ENCODE measurements at places on chromosomes 11 and 22.
A peak's percentile ranks its signal among the peaks of the same experiment; 100 is the strongest.

DNA sequence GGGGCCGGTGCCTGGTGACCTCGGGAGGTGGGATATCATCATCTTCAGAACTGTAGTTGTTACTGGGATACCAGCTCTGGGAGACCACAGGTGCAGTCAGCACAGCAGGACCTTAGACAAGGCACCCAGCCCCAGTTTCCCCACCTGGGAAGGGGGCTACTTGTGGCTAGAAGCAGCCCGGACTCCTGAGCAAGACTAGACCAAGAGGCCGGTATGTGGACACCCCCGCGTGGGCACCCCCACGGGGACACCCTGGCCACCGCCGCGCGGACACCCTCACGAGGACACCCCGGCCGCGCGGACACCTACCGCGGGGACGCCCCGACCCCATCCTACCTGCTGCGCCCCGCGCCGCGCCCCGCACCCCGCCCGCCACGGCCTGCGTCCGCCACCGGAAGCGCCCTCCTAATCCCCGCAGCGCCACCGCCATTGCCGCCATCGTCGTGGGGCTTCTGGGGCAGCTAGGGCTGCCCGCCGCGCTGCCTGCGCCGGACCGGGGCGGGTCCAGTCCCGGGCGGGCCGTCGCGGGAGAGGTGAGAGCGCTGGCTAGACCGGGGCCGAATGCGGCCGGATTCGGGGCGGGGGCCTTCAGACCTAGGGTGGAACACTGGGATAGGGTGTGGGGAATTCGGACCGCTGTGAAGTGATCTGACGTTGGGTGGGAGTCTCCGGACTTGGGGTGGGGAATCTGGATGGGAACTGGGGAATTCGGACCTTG lies at the start of the genes COMT and TXNRD2:
Gene COMT (plus strand): TSS at position 408 of the 718 bp plus-strand sequence. CDS start 20,755 bp downstream, outside the sequence.
Gene TXNRD2 (minus strand): TSS at position 454 of the 718 bp plus-strand sequence. CDS start 15 bp downstream, at position 439.
- DNase-seq = peak; percentile 37

- no peak for DNase-seq
These were observed 16.0 kb downstream of the USH1C start for GRCh38 chr11:17528181-17528691.

DNA sequence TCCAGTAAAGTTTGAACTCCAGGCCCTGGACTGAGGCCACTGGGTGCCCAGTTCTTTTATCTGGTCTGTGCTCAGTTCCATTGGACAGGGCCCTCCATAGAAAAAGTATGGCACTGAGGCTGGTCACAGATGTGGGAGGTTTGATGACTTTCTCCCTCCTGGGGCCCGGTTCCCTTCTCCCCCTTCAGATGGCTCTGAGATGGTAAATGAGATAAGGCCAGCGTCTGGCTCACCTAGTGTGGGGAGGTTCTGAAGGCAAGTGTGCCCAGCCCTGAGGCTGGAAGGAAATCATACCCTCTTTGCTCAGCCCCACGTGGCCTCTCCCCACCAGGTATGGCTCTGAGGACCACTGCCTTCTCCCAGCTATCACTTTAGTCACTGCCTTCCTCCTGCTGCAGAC lies 1.5 kb upstream of the CLDN5 start:
- DNase-seq = no peak

GRCh38 chr11:42412590-42412989 lies 899.2 kb upstream of the API5 start:
- DNase-seq = no peak

DNA sequence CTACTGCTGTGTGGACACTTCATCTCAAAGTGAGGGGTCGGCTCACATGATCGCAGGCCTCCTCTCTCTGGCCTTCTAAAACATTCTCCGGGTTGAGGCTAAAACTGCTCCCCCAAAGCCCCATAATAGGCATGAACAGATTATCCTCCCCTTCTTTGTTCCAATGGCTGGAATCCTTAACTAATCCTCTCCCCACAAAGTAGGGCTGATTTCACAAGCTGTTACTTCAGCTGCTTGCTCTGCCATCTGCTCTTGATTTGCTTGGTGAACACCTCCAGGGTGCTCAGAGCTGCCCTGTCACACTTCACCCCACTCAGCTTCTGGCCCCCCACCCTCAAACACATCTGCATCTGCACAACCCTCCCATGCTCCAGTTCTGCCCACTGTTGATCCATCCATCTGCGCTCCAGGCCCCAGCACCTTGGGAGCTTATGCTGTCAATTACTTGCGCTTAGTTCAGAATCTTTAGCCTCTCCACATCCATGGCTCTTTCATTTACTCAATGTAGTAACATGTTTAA lies 173.1 kb upstream of the API5 start:
- no peak for DNase-seq

DNA sequence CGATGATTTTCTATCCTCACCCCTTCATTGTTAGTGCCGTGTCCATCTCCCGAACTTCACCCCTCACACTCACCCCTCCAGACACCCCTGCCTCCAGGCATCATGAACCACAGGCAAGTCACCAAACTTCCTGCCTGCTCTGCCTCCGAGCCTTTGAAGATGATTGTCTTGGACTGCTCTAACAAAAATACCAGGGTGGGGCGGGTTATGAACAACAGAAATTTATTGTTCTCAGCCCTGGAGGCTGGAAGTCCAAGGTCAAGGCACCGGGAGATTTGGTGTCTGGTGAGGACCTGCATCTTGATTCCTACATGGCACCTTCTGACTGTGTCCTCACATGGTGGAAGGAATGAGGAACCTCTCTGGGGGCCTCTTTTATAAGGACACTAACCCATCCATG lies 1508.3 kb downstream of the TBC1D22A start:
- DNase-seq = no peak

GRCh38 chr11:27218421-27219038 lies 144.5 kb downstream of the CCDC34 start:
- DNase-seq = no peak

GRCh38 chr11:102813484-102813883 lies 15.5 kb upstream of the MMP1 start:
- no peak for DNase-seq

DNA sequence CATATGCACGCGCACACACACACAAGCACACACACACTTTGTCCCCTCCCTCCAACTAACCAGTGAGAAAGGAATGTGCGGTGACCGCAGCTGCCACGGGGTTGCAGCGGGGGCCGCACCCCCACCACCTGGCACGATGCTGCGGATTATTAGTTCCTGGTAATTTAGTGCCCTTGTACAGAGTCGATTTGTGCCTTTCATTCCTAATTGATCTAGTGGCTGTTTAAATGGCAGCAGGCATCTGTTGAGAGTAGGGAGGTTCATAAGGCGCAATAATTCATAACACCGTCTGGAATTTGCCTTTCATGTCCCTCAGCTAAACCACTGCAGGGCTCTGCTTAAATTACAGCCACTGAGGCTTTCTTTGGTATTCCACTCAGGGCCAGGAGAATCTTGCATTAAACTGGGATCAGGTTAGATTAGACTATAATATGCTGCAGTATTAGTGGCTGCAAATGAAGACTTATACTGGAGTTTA lies 113.7 kb downstream of the FEZ1 start:
- DNase-seq = no peak

DNA sequence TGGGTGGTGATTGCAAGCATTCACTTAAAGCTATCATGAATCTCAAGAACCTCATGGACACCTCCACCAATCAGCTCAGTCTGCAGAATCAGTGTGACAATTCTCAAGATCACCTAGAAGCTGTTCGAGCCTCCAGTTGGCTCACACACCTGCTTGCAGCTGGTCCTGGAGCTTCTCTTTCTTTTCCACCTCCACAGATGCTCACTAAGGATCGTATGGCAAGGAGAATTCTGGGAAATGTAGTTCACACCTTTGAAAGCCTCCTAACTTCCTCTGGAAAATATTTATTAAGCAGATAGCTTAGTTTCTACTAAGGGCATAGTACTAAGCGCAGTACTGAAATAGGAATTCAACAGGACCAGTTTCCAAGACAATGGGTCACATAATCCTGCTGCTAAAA lies 26.2 kb downstream of the FSHB start:
- no peak for DNase-seq

DNA sequence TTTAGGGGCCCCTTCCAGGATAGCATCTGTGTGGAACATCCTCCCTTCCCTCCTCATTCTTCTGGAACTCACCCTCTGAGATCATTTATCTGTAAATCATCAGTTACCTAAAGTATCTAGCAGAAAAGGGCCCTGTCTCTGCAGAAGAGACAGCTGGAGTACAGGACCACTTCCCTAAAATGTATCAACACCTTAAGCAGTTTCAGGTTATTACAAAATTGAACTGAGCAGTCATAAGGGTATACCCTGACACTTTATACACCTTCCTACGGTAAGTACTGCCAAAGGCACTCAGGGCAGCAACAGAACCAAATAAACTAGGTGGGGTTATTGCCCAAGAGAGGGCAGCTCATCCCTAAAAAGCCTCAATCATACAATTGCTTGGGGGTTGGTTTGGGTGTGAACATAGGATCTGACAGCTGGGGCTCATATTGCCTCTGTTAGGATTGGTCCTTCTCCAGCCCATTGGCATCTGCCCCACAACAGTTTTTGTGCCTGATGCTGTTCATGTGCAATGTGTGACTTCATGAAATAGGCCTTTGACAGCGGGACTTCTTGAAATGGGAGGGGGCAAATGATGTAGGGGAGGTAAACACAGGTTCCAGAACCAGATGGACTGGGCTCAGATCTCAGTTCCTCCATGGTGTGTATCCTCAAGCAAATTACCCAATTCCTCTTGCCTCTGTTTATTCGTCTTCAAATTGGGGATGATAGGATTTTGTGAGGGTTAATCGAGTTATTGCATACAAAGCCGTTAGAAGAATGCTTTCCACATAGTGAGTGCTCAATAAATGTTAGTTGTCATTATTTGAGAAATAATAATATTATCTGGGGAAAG lies 2.9 kb downstream of the POU2AF3 start:
- no peak for DNase-seq

GRCh38 chr11:76629116-76629852 lies 41.3 kb downstream of the LRRC32 start:
- DNase-seq = peak; percentile 15

GRCh38 chr11:72010529-72011233 lies 12.0 kb downstream of the IL18BP start:
- DNase-seq = no peak

- DNase-seq = no peak
These were observed 200.0 kb upstream of the PITPNB start for GRCh38 chr22:28118957-28119631.

DNA sequence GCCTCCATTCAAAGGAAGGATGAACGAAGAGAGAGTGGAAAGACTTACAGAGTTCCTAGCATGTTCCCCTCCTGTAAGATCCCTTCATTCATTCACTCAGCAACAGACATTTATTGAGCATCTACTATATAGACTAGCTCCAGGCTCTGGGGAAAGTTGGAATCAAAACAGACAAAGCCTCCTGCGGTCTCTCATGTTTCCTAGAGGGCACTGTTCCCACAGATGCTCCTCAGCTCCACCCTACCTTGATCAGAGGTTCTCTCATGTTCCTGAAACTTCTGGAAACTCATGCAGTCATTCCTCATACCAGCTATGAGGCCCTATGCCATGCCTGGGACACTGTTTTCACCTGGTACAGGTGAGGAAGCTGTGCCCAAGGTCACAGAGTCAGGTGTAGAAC lies 11.1 kb downstream of the ALX4 start:
- no peak for DNase-seq

DNA sequence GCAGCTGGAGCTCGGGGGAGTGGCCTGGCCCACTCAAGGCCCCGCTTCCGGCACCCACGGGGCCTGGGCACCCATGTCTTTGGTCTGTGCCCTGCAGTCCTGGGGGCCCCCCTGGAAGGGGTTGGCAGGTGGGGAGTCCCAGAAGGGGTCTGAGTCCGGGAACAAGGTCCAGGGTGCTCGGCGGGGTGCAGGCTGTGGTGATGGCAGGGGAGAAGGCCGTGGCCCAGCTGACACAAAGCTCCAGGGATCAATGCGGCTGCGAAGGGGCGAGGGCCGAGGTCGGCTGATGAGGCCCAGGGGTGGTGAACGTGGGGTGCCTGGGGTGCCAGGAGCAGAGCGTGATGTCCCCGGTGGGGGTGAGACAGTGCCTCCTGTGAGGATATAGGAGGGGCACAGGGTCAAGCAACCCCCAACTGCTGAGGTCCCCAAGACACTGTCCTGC lies 2.7 kb upstream of the KCNK7 start:
- no peak for DNase-seq

GRCh38 chr22:23405366-23405851 lies 174.7 kb downstream of the IGLL1 start:
- DNase-seq = no peak

DNA sequence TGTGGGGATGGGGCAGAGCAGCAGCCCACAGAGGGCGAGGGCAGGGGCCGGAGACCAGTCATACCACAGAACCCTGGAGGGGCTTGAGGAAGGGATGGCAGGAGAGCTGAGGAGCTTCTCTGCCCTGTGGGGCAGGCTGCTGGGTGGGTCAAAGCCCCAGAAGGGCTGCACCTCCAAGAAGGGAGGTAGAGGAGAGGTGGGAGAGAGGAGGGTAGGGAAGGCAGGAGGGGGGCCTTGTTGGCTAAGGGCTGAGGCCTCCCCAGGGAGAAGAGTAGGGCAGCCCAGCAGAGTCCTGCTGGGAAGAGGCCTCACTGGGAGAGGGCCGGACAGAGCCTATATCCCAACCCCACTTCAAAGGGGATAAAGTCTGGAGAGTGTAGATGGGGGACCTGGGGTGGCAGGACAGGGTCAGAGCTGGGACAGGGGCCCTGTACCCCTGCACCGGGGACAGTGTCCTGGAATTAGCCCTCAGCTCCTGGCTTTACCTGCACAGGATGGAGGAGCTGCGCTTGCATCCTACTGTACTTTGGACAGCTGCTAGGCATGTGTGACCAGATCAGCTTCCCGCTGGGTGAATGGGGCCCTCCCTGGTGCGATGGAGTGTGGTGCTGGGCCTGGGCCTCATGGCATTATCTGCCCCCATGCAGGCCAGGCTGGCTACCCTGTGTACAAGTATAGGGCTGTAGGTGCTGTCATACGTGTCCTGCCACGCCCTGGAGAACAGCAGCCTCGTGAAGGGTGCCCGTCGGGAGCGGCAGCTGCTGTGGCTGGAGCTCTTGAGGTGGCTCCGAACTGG lies 7.3 kb downstream of the DGCR6L start:
- no peak for DNase-seq

- no peak for DNase-seq
These were observed 540.8 kb downstream of the SOX6 start for GRCh38 chr11:15815246-15816195.

- DNase-seq = no peak
These were observed 1.3 kb downstream of the FAM180B start for GRCh38 chr11:47587723-47588326.

GRCh38 chr11:12799334-12799835 lies 125.2 kb downstream of the TEAD1 start:
- no peak for DNase-seq

DNA sequence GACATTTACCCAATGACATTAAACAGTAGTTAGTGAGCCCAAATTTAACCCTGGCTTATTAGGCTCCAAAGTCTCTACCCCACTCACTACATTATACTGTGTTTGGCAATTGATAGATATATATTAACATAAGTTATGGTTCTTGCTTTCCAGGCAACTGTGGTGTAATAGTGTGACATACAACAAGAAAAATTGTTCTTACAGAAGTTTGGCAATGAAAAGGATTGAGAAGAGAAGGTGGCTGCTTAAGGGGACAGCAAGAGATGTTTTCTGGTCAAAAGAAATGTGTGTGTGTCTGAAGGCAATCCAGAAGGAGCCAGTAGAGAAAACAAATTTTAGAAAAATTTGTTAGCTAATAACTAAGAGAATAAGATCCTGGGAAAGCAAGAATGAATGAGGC lies 132.4 kb downstream of the SWAP70 start:
- DNase-seq = no peak

All from T-helper 22 cell (primary cell).